ENCODE measurements at places on chromosomes 16 and 17.

- DNase-seq, result no peak
Measured at GRCh38 chr17:76420356-76421043, 32.5 kb downstream of the UBE2O start.

DNA sequence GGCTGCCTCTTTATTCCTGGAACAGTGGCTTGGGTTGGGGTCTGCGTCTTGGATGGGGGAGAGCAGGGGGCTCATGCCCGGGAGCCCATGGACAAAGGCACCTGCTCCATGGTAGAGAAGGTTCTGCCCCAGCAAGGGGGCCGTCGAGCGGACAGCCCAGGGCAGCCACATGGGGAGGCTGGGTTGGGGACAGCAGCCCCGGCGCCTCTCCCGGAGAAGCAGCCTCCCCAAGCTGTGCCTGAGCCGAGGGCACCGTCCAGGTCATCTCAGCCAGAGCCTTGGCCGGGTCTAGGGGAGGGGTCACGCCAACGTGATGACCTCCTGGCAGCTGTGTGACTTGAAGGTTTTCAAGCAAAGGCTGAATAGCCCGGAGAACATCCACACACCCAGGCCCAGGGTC, 32.9 kb upstream of the GNG13 start:
- no peak for DNase-seq

DNA sequence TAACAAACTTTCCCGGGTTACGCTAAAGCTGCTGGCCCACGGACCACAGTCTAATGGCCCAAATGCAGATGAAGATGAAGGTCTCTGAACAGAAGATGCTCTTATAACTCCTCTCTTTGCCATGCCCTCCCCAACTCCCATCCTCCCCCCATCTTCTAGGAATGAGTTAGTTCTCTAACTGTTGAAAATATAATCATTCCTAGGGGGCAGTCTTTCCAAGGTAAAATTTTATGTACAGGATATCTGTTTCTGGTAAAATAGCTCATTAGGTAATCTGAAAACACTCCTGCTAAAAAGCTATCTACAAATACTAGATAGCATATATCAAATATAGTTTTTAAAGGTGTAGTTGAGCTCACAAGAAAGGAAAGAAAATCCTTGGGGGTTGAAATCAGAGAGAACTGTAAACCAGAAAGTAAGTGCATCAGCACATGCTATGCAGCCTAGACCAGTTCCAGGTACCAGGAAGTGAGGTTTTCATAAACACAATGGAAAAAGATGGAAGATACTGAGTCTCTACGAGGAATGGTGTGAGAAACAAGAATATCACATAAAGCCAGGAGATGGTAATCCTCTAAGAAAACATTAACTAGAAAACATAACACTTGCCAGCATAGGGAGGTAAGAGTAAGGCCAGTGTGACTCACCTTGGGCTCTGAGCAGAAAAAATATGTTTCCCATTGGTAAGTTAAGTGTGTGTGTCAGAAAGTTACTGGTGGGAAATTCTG, 38.1 kb downstream of the CMC2 start:
- DNase-seq, result no peak

- no peak for DNase-seq
Measured at GRCh38 chr16:11114366-11115164, 141.4 kb downstream of the SOCS1 start.

DNA sequence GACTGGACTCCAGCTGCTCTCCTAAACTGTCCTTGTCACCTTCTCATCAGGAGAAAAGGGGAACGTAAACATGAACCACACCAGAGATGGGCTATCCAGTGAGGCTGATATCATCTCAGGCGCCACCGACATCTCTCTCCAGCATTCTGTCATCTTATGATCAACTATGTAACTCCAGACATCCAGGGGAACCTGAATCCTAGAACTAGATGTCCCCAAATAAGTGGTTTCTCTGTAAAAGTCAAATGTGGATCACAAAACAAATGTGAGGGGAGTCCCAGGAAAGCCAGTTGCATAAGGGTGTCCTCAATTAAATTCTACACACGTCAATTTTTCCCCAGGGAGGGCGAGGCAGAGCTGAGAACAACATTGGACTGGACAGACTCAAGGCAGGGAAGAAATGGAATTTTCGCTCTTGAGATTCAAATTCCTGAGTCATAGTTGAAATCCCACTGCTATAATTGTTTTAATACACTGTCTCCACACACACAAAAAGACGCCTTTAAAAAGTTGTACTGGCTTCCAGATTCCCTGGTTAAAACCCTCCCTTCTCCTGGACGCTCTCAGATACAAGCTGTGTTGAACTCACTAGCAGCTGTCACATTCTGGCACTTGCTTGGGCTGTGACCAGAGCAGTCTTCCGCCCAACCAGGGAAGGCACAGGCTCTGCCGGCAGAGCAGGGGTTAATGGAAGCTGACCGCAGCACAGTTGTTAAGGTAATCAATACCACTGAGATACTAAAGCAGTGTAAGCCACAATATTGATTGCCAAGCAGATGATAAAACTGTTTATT, 62.6 kb downstream of the ZFHX3 start:
- no peak for DNase-seq

DNA sequence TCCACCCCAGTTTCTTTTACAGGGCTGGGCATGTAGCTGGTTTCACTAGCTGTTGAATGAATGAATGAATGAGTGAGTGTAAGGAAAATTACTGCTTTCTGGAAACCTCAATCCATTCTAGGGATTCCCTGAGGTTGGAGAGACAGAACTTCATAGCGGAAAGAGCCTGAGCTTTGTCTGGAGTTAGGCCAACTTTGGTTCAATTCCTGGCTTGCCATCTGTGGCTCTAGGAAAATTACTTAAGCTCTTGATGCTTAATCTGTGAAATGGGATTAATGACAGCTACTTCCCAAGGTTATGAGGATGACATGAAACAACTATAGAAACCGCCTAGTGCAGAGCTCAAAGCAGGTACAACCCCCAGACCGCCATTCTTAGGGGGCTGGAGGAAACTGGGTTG, 76.3 kb upstream of the AXIN2 start:
- no peak for DNase-seq

GRCh38 chr17:50277357-50277754, 3.1 kb downstream of the TMEM92 start:
- no peak for DNase-seq

GRCh38 chr16:59591480-59591879, 857.4 kb upstream of the GOT2 start:
- DNase-seq, result no peak

DNA sequence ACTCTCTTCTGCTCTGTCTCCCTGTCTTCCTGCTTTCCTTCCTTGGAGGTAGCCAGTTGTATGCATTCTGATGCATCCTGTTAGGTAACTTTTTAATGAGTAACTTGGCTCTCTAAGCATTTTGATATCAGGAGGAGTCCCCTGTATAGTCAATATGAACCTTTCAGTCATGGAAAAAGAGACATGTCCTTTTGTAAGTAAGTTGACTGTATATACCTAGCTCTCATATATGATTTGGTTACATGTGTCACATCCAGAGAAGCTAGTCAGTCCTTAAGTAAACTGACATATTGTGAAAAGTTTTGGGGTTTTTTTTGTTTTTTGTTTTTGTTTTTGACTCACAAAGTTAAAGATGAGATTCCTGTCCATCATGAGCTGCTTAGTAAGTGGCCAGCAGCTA, 18.8 kb downstream of the UTP18 start:
- no peak for DNase-seq

GRCh38 chr17:63786971-63787711, 13.2 kb downstream of the DDX42 start:
- no peak for DNase-seq

DNA sequence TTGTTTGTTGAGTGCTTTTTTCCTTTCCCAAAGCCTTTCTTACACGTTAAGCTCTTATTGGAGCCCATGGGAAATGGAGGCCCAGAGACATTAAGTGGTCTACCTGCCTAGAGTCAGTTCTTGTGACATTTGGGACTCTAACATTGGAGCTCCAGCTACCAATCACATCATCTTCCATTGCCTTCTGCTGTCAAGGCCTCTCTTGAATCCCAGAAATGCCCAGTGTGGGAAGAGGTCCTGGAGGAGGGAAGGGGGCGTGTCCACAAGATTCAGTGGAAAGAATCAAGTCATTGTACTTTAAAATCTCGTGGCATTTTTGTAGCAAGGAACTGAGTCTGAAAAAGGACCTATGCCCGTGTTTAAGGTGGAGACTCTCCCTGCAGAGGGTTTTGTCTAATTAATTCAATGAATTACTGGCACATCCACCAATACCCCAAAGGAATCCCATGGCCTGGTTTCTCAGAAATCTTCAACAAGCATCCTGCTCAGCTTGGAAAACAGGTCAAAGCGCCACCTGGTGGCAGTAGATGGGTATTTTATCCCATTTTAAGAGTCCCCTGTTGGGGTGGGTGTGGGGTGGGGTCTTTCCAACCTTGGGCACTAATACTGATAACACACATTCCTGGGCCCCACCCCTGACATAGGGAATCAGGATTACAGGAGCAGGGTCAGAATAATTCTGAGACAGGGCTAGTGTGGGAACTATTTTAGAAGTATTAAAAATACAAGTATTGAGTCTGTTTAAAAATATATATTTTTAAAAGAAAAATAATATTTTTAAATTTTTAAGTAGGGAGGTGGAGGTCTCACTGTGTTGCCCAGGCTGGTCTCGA, 24.6 kb downstream of the GPT2 start:
- no peak for DNase-seq

DNA sequence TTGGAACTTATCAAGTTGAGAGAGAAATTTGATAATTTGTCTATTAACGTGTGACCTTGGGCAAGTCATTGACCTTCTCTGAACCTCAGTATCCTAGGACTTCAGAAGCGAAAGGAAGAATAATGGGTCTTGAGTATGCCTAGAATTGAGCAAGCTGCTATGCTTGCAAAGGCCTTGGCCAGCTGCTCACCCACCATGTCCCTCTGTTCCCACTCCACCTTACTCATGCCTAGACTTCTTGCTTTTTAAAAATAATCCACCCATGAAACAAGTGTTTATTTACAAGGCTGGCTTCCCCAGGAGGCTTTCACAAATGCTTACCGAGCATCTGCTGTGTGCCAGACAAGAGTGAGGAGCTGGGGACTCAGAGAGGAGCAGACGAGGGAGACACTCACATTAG, 590.6 kb downstream of the MAF start:
- DNase-seq, result no peak
